ENCODE measurements at places on chromosomes 12 and 14.

- DNase-seq = peak; percentile 90
Observed at GRCh38 chr14:100673085-100673806, 53.4 kb upstream of the DLK1 start.

- no peak for DNase-seq
Observed at GRCh38 chr14:61713724-61714437, 18.6 kb downstream of the HIF1A start.

DNA sequence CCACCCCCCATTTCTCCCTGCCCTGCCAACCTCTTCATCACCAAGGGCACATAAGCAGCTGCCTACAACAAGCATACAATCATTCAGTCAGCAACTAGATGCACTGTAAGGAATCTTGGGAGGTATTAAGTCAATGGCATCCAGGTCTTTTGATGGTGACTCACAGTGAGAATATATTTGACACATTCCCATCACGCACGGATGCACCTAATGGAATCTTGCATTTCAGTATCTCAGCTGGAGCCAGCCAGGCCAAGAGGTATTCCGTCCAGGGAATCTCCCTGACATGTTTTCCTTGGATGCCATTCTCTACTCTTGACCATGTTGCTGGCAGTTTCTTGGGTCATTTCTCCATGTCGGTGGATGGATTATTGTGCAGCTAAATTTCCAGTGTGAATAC lies 73.9 kb upstream of the CAPRIN2 start:
- no peak for DNase-seq

- DNase-seq = no peak
Observed at GRCh38 chr14:61997161-61997560, 234.9 kb downstream of the SNAPC1 start.

GRCh38 chr12:101490286-101490920 lies 15.3 kb downstream of the SPIC start:
- no peak for DNase-seq

DNA sequence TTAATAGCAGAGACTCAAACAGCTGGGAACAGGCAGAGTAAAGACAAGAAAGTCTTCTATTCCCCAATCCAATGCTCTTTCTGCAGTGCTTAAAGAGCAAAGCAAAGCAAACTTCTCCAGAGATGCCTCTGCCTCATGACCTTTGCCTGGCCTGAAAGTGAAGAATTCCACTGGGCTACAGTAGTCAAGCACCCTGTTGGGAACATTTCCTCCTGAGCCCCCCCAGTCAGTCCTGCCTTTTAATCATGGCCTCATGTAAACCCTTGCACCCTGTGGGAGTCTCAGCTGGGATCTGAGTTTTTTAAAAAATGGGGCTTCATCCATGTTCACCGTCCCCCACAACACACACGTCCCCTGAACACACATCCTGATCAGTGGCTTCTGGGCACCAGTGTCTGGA lies 62.7 kb upstream of the TSPAN11 start:
- DNase-seq = no peak

DNA sequence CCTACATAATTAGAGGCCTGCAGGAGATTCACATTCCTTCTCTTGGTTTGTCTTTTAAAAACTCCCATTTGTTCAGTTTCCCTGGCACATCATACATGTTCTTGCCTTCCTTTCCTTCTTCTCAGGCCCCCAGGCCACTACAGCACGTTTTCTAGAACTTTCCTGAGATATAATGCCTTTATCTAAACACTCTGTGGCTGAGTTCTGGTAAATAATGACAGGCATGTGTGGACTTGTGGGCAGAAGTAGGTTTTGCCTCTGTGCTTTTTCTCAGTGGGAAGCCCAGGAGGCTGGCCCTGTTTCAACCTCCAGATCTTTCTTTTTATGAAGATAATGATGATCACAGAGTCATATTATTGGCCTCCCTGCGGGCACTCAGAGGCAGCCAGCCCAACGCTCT lies 117.2 kb downstream of the TMX1 start:
- DNase-seq = no peak

DNA sequence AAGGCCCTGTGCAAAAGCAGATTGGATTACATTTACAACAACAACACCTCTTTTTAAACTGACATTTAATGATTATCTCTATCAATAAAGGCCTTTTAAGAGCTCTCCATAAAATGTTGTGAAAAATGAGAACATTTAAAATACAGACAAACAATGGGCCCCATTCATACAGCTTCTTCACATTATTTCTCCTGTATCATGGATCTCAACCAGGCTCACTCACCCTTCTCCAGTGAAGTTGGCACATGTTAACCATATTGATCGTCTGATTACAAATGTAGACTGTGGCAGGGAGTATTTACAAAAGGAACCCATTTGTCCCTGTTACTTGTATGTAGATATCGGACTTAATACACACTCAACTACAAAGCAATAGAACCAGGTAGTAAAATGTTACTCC lies 220.2 kb upstream of the BTG1 start:
- no peak for DNase-seq

DNA sequence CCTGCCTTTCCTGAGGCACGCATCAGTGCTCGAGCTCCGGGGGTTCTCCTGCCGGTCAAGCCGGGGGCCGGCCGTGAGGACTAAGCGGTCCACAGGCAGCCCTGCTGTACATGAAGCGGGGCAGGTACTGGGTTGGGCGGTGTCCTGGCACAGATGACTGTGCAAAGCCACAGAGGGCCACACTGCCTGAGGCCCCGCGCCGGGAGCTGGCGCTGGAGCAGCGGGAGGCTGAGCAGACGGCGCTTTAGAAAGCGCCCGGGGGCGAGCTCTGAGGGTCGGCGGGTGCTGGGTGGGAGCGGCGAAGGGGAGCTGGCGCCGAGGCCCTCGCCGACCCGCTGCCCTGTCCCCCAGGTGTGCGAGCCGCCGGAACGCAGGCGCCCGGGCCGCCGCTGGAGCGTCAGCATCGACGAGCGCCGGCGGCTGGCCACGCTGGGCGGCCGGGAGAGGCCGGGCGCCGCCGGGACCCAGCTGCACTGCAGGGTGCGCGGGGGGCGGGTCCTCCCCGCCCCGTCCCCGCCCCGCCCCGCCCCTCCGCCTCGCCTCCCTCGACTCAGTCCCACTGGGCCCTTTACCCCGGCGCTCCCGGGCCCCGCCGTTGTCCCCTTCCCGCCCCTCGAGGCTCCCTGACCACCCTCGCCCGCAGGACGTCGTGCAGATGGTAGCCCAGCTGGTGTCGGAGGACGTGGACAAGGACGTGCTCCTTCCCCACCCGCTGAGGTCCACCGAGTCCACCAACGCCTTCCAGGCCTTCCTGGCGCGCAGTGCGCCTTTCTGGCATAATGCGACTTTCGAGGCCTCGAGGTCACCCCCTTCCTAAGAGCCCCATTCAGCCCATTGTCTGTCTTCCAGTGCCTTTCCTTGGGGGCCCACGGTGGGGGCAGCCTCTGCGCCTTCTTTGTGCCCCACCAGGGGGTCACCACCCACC lies 8.3 kb upstream of the MTA1 start:
- DNase-seq = no peak

DNA sequence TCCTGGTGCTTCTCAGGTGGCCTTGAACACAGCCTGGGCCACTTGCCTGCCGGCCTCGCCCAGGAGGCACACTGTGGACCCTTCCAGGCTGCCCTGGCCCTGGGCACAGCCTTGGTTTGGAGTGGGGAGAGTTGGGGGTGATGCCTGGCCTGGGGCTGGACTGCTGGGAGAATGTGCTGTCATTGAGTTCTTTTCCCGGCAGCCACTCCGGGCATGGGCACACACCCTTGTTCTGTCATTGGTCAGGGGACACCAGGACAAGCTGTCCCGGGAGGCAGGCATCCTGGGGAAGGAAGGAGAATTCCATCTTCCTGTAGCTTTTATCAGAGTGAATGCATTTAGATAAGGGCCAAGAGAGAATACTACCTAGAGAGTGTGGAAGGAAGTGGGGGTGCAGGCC lies 61.8 kb upstream of the RIN3 start:
- DNase-seq = no peak

DNA sequence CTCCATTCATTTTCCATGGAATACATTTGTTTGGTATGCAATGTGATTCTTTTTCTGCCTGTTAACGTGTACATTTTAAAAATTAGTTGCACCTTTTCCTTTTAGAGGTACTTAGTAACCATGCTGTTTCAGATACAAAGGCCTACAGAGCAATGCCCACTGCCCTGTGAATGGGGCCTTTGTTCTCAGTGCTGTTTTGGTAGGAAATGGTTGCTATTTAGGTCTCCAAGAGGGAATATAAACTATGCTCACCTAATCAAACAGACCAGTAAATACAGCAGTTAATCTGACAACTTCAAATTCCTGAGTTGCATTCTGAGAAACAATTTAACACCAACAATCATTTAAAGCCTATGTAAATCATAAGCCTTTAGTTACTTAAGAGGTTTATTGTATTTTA lies 188.7 kb downstream of the BCAT1 start:
- DNase-seq = no peak

- DNase-seq = no peak
Observed at GRCh38 chr12:3272958-3273357, 195.8 kb downstream of the TSPAN9 start.

- no peak for DNase-seq
Observed at GRCh38 chr12:4251967-4252366, 21.6 kb upstream of the CCND2 start.

DNA sequence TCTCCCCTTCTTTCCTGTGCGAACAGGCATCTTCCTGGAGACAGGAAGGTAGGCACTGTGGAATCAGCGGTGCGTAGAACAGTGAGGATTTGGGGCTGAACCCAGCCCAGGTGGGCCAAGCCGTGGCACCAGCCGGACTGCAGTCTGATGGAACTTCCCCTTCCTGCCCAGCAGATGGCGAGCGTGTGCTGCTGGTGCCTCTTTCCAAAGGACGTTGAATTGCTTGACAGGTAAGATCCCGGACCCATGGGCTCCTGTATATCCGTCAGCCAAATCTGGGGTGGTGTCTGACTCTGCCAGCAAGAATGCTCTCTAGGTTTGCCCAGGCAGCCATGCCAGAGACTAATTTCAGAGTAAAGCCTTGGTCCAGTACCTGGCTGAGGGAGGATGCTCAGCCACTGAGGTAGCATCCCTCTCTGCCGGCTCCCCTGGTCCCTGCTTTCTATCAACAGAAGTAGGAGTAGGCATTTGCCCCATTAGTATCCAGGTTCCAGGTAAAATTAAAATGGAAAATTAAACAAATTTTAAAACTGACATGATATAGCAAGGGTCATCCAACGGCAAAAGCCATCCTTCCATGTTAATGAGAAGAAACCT lies 21.1 kb upstream of the KCNA5 start:
- no peak for DNase-seq

DNA sequence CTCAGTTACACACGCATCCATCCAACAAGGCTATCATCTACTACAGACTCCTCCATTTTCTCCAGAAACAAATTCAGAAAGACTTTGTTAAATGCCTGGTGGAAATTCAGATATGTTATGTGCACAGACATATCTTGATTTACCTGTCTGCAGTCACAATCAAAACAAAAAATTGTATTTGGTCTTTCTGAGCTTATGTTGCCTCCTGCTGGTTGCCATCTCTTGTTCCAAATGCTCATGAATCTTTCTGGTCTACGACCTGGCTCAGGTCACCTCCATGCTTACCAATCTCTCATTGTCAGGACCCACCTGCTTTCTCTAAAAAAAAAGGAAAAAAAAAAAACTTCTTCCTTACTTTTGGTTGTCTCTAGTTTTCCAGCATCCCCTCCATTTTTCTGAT lies 169.2 kb upstream of the PLXNC1 start:
- no peak for DNase-seq

DNA sequence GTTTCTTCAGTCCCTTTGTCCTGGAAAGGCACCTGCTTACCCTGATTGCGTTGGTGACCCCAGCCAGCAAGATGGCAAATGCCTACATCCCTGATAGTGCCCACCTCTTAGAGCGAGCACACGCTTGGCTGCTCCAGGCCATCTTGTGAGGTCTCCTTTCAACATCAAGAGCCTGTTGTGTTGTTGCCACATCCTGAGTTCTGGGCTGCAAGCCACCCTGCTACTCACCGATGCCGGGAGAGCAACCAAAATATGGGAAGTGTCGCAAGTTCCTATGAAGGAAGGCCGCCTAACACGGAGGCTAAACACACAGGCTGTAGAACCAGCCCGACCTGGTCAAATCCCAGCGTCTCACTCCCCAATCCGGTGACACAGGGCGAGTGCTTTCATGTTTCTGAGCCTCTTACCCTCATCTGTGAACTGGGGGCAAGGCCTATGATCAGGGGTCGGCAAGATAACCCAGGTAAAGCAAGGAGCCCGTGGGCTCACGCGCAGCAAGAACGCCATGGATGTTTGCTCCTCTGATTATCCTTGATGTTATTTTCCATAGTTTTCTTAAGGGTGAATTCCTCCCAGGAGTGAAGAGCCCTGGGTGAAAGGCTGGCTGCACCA lies 98.4 kb downstream of the LGMN start:
- no peak for DNase-seq

GRCh38 chr12:1836241-1836803 lies 16.0 kb downstream of the LRTM2 start:
- DNase-seq = no peak

- no peak for DNase-seq
Observed at GRCh38 chr12:103247531-103247930, 248.2 kb downstream of the C12orf42 start.

- no peak for DNase-seq
Observed at GRCh38 chr14:59321626-59321949, 133.1 kb downstream of the DAAM1 start.

GRCh38 chr12:2970744-2971143 lies 11.5 kb downstream of the TEAD4 start:
- no peak for DNase-seq

DNA sequence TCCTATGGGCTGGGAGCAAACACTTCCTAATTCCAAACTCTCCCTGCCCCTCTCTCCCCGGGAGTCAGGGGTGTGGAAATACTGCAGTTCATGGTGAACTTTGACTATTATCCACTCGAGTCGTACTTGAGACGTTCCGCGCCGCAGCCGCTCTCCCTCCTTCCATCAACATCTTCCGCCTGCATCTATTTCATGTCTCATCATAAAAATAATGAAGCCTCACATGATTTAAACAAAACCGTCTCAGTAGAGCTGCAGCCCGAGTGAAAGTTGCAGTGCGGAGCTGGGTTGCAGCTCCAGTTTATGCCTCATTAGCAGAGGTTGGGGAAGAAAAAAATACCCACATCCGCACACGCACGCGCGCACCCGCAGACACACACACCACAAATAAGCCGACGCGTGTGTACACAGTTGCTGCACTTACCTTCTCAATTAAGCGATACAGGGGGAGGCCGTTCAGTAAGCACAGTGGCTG lies 283 bp downstream of the LMO3 start:
- DNase-seq = no peak

DNA sequence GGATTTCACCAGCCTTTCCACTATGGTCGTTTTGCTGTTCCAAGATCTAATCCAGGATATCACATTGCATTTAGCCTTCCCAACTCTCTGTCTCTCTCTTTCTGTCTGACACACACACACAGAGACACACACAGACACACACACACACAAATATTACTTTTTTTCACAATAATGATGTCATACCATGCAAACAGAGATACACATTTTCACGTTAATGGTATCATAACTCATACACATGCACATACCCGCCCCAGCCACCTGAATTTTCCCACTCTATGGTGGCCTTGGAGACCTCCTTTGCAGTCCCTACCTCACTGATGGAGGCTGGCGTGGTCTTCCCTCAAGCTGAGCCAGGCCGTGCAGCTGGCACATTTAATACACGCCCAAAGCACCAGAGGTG lies 7.2 kb upstream of the MYL2 start:
- DNase-seq = no peak
